ENCODE measurements at places on chromosomes 7 and 10.
A peak's percentile ranks its signal among the peaks of the same experiment; 100 is the strongest.

- DNase-seq = no peak
These were observed 48.6 kb downstream of the CAMK1D start for GRCh38 chr10:12397941-12398340.

- DNase-seq = no peak
These were observed 30.5 kb upstream of the PWWP2B start for GRCh38 chr10:132366499-132366898.

DNA sequence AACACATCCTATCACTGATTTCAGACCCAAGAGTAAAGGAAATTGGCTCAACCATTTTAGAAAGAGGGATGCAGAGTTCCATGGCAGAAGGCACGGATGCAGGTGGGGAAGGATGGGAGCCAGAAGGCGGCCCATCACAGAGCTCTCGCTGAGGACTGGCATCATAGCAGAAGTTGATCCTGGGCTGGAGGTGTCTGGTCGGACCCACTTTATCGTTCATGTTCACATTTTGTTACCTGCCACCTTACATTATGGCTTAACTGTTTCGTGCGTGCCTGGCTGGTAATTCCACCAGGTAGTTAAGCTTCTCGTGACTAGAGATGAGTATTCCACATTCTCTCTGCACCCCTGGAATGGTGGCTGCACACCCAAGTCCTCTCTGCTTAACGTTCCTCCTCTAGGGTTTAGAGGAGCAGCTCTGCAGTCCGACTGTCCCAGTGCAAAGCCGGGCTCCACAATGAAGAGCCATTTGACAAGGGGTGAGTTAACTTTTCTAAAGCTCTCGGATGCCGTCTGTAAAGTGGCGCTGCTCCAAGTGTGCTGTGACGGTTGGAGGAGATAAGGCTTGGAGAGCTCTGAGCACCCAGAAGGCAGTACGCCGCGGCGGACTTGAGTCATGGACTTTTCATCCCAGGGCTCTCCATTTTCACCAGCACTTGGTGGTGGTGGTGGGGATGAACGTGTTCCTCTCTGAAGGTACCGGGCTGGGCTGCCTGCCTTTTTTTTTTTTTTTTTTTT lies 157.1 kb upstream of the SHH start:
- DNase-seq = no peak

DNA sequence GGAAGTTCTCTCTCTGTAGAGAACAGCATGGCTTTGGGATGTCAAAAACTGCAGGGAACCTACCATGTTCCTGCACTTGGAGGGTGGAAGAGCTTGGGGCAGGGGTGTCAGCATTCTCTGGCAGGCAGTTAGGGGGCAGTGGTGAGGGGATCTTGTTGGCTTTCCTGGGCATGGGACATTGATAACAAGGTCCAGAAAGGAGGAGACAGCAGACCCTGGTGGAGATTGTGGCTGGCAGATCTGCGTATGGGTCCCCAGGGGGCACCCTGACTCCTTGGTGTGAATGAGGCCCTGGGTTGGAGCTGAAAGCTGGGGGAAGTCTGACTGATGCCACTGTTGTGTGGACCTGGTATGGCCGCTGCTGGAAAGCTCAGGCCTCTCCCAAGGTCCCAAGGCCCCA lies 22.9 kb upstream of the CAMK2B start:
- peak; percentile 40 for DNase-seq

- DNase-seq = no peak
These were observed 44.4 kb downstream of the AMZ1 start for GRCh38 chr7:2732388-2732787.

GRCh38 chr7:117582219-117582704 lies 102.4 kb downstream of the CFTR start:
- peak; percentile 72 for DNase-seq
